ENCODE measurements at places on chromosomes 3 and 15. TPM values are rescaled to one million over a fixed set of nuclear protein-coding genes. Genes with fewer than 3 reads are reported as not detected.

C3orf20 gene
- not detected for total RNA-seq

ECE2 gene
- total RNA-seq: not detected

SPSB4 gene
- not detected for total RNA-seq

KBTBD13 gene
- total RNA-seq: not detected

SPRED1 gene
- total RNA-seq: 9.6 TPM

Measured in airway epithelial cell (primary cell).